CD4-positive, CD25-positive, alpha-beta regulatory T cell (primary cell): ENCODE measurements at places on chromosomes 6 and 20. TPM values are rescaled to one million over a fixed set of nuclear protein-coding genes. Genes with fewer than 3 reads are reported as not detected.

DNA sequence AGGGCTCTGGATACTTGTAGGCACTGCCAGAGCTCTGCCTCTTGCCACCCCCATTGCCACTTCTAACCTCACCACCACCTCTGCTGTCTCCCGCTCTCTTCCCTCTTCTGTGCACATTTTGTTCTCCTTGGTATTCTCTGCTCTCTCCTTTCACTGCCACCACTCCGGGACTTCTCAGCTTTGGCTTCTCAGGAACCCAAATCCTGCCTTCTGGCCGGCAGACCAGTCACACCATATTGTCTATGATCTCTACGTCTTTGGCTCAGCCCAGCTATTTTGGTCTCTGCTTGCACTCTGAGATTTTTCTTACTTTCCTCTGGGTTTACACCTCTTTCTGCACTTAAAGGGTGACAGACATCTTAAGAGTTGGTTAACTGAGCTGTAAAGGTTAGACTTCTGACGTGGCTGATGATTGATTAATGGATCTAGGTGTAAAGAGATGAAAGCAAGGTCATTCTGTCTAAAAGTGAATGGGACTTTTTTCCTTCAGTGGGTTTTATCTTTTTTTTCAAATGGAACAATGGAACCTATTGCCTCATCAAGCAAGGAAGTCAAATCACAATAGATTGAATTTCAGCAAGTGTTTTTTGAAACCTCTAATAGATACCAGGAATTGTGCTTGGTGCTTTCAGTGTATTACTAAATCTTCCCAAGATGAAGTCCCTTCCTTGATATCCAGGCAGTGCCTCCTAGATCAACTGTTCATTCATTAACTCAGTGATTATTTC lies 13.8 kb downstream of the MMP24 start:
- no peaks in the 10 kb centered on the region for H3K4me1 ChIP-seq
- no peak overlapping the region for H3K4me3 ChIP-seq
- no peak for DNase-seq
- H3K27me3 ChIP-seq, result no peaks in the 10 kb centered on the region
- no peak overlapping the region for H3K27ac ChIP-seq

- no peak for DNase-seq
- no peak overlapping the region for H3K4me3 ChIP-seq
- H3K36me3 ChIP-seq, result peaks cover 22% of the 10 kb centered on the region
- H3K4me1 ChIP-seq, result no peaks in the 10 kb centered on the region
- no peaks in the 10 kb centered on the region for H3K27me3 ChIP-seq
Observed at GRCh38 chr6:117558818-117559217, 43.5 kb downstream of the GOPC start.

The PRICKLE4 gene
- not detected for total RNA-seq

- H3K27me3 ChIP-seq, result no peaks in the 10 kb centered on the region
- H3K27ac ChIP-seq, result no peak overlapping the region
- H3K4me3 ChIP-seq, result no peak overlapping the region
- no peak for DNase-seq
Observed at GRCh38 chr6:65996096-65996495, 289.1 kb upstream of the EYS start.

DNA sequence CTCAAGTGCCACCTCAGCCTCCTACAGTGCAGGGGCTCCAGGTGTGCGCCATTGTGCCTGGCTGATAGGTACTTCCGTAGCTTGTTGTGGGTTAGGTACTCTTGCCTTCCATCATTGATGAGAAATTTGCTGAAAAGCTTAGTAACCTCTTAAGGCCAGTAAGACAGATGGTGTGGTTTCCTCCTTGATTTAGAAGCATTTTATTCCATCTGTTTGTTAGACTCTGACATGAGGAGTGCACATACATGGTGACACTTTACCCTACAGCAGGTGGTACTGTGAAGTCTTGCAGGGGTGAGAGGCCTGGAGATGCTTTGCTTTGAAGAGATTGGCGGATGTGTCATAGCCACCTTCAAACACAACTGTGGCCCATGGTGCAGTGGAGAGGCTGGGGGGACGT lies 14.8 kb upstream of the MTG2 start:
- peaks cover 23% of the 10 kb centered on the region for H3K36me3 ChIP-seq
- no peak overlapping the region for H3K27ac ChIP-seq
- no peak for DNase-seq
- H3K4me3 ChIP-seq, result no peak overlapping the region

The CGAS gene
- 24.2 TPM for total RNA-seq

The EPB41L1 gene
- 0.54 TPM for total RNA-seq

GRCh38 chr6:89357390-89357789 lies 4.9 kb upstream of the UBE2J1 start:
- peak overlapping the region; percentile 86 for H3K4me3 ChIP-seq
- peak overlapping the region; percentile 56 for H3K27ac ChIP-seq
- no peak for DNase-seq
- no peaks in the 10 kb centered on the region for H3K36me3 ChIP-seq
- peaks cover 27% of the 10 kb centered on the region for H3K4me1 ChIP-seq

DNA sequence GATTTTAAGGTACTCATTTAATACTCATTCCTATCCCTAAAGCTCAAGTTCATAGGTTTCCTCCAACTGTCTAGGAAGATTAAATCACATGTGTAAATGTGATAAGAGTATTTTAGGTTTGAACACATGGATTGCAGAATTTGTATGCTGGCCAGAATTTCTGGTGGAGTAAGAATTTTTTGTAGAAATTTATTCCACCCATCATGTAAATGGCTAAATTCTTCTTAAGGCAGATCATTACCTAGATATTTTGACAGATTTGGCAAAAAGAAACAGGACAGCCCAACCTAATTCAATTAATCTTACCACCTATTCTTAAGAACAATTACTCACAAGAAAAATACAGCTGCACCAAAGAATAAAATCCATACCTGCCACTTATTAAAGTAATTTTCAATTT lies 261.6 kb downstream of the GRIK2 start:
- no peak for DNase-seq
- H3K27ac ChIP-seq, result no peak overlapping the region
- no peaks in the 10 kb centered on the region for H3K4me1 ChIP-seq
- H3K27me3 ChIP-seq, result no peaks in the 10 kb centered on the region
- H3K4me3 ChIP-seq, result no peak overlapping the region

DNA sequence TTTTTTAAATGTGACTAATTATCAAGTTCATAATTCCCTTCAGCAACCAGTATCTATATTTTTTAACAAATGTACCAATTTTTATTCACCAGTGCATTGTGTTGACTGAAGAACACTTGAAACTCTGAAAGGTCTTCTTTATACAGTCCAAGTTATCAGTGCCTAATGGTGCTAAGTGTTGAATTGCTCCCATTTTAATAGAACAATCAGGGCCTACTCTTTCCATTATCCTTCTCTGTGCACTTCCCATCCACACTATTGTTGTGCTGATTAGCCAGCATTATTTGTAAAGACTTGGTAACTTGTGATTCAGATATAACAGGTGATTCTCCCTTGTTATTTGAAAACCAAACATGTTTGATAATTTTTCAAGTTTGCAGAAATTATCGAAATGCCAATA lies 1209.7 kb upstream of the MAP3K7 start:
- H3K27me3 ChIP-seq, result no peaks in the 10 kb centered on the region
- H3K4me1 ChIP-seq, result no peaks in the 10 kb centered on the region
- DNase-seq, result no peak
- no peak overlapping the region for H3K4me3 ChIP-seq

- no peaks in the 10 kb centered on the region for H3K36me3 ChIP-seq
- H3K27me3 ChIP-seq, result no peaks in the 10 kb centered on the region
- DNase-seq, result no peak
- no peaks in the 10 kb centered on the region for H3K4me1 ChIP-seq
Observed at GRCh38 chr6:124986164-124986563, 23.9 kb downstream of the RNF217 start.

The SLC44A4 gene
- total RNA-seq, result 1.0 TPM

DNA sequence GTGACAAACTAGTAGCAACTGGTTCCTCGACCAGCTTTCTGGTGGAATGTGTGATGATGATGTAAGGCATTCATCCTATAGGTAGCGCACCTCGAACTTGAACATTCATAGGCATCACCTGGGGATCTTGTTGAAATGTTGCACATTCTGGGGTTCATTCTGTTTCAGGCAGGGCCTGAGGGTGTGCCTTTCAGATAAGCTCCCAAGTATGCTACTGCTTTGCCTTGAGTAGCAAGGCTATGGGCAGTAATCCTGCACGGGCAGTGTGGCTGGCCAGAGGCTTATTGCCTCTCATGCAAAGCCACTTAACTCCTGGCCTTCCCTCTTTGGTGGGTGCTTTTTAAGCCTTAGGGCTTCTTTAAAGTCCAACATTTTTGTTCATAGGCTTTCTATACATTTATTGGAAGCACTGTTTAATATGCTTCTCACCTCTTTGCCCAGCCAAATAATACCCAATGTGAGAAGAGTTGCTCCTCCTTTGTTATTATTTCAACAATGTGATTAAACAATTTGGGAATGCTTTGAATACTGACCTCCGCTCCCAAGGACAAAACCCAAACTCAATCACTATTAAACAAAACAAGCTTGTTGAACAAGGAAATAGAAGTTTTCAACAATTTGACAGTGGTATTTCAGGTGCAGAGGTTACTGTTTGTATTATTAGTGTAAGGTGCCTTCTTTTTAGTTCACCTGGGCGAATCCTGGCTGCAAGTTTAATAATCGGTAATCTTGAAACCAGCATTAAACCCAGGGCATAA lies 57.5 kb downstream of the JARID2 start:
- H3K27ac ChIP-seq, result no peak overlapping the region
- DNase-seq, result no peak
- H3K4me1 ChIP-seq, result peaks cover 52% of the 10 kb centered on the region
- H3K36me3 ChIP-seq, result no peaks in the 10 kb centered on the region

The TP53TG5 gene
- not detected for total RNA-seq

DNA sequence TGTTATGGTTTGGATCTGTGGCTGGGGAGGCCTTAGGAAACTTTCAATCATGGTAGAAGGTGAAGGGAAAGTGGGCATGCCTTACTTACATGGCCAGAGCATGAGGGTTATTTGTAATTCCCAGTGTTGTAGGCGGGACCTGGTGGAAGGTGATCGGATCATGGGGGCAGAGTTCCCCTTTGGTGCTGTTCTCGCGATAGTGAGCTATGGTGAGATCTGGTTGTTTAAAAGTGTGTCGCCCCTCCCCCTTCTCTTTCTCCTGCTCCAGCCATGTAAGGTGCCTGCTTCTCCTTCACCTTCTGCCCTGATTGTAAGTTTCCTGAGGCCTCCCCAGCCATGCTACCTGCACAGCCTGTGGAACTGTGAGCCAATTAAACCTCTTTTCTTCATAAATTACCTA lies 145.8 kb downstream of the TFAP2C start:
- DNase-seq, result no peak
- H3K36me3 ChIP-seq, result no peaks in the 10 kb centered on the region
- H3K27ac ChIP-seq, result no peak overlapping the region
- H3K4me3 ChIP-seq, result no peak overlapping the region
- no peaks in the 10 kb centered on the region for H3K4me1 ChIP-seq

GRCh38 chr6:80696268-80696667 lies 589.8 kb downstream of the BCKDHB start:
- no peaks in the 10 kb centered on the region for H3K36me3 ChIP-seq
- no peak overlapping the region for H3K4me3 ChIP-seq
- no peak overlapping the region for H3K27ac ChIP-seq
- H3K27me3 ChIP-seq, result no peaks in the 10 kb centered on the region

GRCh38 chr6:47535316-47536225 lies 58.0 kb downstream of the CD2AP start:
- no peak for DNase-seq
- H3K27ac ChIP-seq, result no peak overlapping the region
- no peak overlapping the region for H3K4me3 ChIP-seq
- H3K4me1 ChIP-seq, result no peaks in the 10 kb centered on the region

GRCh38 chr6:139271056-139271455 lies 20.7 kb downstream of the TXLNB start:
- H3K36me3 ChIP-seq, result no peaks in the 10 kb centered on the region
- no peak for DNase-seq
- H3K27me3 ChIP-seq, result no peaks in the 10 kb centered on the region
- H3K27ac ChIP-seq, result no peak overlapping the region

The MMP24OS gene
- total RNA-seq, result 50.6 TPM

DNA sequence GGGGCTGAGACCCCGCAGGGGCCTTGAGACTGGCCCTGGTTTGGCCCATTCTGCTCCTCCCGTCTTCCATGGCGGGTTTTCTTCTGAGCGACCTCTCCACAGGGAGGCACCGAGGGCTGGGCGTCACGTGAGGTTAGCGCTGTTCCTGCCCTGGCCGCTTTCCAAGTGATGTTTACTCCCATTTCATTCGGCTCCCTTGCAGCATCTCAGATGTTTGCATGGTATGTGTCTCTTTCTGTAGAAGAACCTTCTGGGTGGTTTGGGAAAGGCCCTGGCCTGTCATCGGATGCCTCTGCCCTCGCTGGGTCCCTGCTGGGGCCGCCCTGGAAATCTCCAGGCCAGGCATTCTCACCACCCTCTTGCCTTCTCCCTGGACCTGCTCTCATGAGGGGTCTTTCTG lies 17.3 kb downstream of the RAMACL start:
- H3K4me3 ChIP-seq, result no peak overlapping the region
- no peak for DNase-seq
- H3K36me3 ChIP-seq, result no peaks in the 10 kb centered on the region
- no peak overlapping the region for H3K27ac ChIP-seq
- H3K27me3 ChIP-seq, result no peaks in the 10 kb centered on the region

The FAM209B gene
- total RNA-seq, result 1.3 TPM

GRCh38 chr6:138485005-138485545 lies 14.2 kb downstream of the NHSL1 start:
- no peaks in the 10 kb centered on the region for H3K4me1 ChIP-seq
- no peaks in the 10 kb centered on the region for H3K36me3 ChIP-seq
- no peak overlapping the region for H3K4me3 ChIP-seq

The IMPG1 gene
- total RNA-seq, result not detected
